ENCODE measurements at places on chromosomes 5 and 9.

GRCh38 chr9:118129541-118129940 lies 425.3 kb downstream of the TLR4 start:
- H3K27me3 ChIP-seq, result no peaks in the 10 kb centered on the region
- no peaks in the 10 kb centered on the region for H3K4me1 ChIP-seq
- no peak for DNase-seq
- no peak overlapping the region for H3K27ac ChIP-seq
- no peak overlapping the region for H3K4me3 ChIP-seq

- no peak overlapping the region for H3K4me3 ChIP-seq
- H3K27me3 ChIP-seq, result no peaks in the 10 kb centered on the region
- H3K36me3 ChIP-seq, result no peaks in the 10 kb centered on the region
- DNase-seq, result no peak
- H3K4me1 ChIP-seq, result no peaks in the 10 kb centered on the region
Observed at GRCh38 chr9:125963932-125964331, 216.8 kb downstream of the PBX3 start.

- no peaks in the 10 kb centered on the region for H3K36me3 ChIP-seq
- H3K4me3 ChIP-seq, result no peak overlapping the region
- peak overlapping the region; percentile 9 for H3K27ac ChIP-seq
- DNase-seq, result peak; percentile 11
- H3K4me1 ChIP-seq, result no peaks in the 10 kb centered on the region
Observed at GRCh38 chr5:176736931-176737745, 73.2 kb upstream of the UNC5A start.

DNA sequence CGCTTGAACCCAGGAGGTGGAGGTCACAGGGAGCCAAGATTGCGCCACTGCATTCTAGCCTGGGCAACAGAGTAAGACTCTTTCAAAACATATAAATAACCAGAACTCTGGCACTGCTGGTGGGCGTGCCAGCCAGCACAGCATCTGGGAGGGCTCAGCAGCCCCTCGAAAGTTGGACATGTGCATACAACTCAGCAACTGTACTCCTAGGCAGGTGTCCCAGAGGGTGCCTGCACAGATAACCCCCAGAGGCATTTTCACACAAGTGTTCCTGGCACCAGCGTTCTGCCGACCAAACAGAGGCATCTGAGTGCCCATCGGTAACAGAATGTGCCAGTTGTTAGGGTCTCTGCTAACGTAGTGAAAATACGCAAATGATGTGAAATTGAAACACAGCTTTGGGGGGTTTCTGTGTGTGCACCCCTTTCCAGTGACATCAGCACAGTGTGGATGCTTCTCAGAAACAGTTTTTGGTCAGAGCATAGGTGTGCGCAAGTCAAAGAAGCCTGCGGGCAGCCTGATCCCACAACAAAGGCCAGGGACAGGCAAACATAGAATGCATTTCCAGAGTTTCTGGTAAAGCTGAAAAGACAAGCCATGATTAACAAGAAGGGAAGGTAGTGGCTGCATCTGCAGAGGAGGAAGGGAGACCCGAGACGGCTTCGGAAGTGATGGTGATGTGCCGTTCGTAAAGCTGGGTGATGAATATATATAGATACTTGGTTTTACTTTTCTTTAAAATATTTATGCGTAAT lies 190.2 kb downstream of the CACNA1B start:
- H3K27me3 ChIP-seq, result no peaks in the 10 kb centered on the region
- H3K4me1 ChIP-seq, result no peaks in the 10 kb centered on the region
- no peak overlapping the region for H3K27ac ChIP-seq
- no peaks in the 10 kb centered on the region for H3K36me3 ChIP-seq
- no peak overlapping the region for H3K4me3 ChIP-seq

GRCh38 chr9:20906326-20906725 lies 125.1 kb downstream of the HACD4 start:
- DNase-seq, result no peak
- no peaks in the 10 kb centered on the region for H3K27me3 ChIP-seq
- no peaks in the 10 kb centered on the region for H3K36me3 ChIP-seq
- H3K4me1 ChIP-seq, result no peaks in the 10 kb centered on the region
- no peak overlapping the region for H3K4me3 ChIP-seq

- H3K27ac ChIP-seq, result peak overlapping the region; percentile 74
- no peak overlapping the region for H3K4me3 ChIP-seq
- DNase-seq, result peak; percentile 67
- H3K27me3 ChIP-seq, result no peaks in the 10 kb centered on the region
Observed at GRCh38 chr5:157748760-157749461, 5.4 kb downstream of the LSM11 start.

GRCh38 chr9:135098400-135099105 lies 11.1 kb downstream of the OLFM1 start:
- H3K4me3 ChIP-seq, result no peak overlapping the region
- H3K4me1 ChIP-seq, result no peaks in the 10 kb centered on the region
- DNase-seq, result no peak
- no peak overlapping the region for H3K27ac ChIP-seq
- H3K36me3 ChIP-seq, result no peaks in the 10 kb centered on the region

- no peaks in the 10 kb centered on the region for H3K27me3 ChIP-seq
- no peak overlapping the region for H3K4me3 ChIP-seq
- H3K36me3 ChIP-seq, result no peaks in the 10 kb centered on the region
- no peak overlapping the region for H3K27ac ChIP-seq
- DNase-seq, result no peak
Observed at GRCh38 chr9:74120470-74120869, 376.7 kb upstream of the RORB start.

GRCh38 chr9:36642817-36643216 lies 70.1 kb downstream of the MELK start:
- DNase-seq, result no peak
- H3K27ac ChIP-seq, result no peak overlapping the region
- no peak overlapping the region for H3K4me3 ChIP-seq
- no peaks in the 10 kb centered on the region for H3K4me1 ChIP-seq
- no peaks in the 10 kb centered on the region for H3K27me3 ChIP-seq
- H3K36me3 ChIP-seq, result no peaks in the 10 kb centered on the region

- H3K4me3 ChIP-seq, result no peak overlapping the region
- no peak overlapping the region for H3K27ac ChIP-seq
- no peaks in the 10 kb centered on the region for H3K36me3 ChIP-seq
- DNase-seq, result no peak
- no peaks in the 10 kb centered on the region for H3K27me3 ChIP-seq
- H3K4me1 ChIP-seq, result no peaks in the 10 kb centered on the region
Observed at GRCh38 chr5:18216729-18217128, 582.5 kb downstream of the TAF11L14 start.

DNA sequence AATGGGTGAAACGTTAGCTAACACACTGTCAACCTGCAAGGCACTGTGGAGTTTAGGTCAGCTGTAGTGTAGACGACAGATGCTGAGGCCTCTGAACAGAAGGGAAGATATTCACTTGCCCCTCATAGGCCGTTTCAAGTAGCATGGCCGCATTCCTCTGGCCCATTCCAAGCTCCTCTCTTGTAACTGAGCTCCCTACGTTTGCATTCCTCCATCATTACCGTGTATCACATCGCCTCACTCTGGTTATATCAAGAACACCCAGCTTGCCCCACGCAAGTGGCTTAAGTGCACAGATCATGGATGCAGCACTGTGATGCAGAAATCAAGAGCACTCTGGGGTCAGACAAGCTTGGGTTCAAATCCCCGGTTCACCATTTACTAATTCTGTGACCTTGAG lies 43.3 kb downstream of the PRELID2 start:
- no peak overlapping the region for H3K4me3 ChIP-seq
- no peak for DNase-seq
- no peak overlapping the region for H3K27ac ChIP-seq
- H3K36me3 ChIP-seq, result no peaks in the 10 kb centered on the region
- H3K4me1 ChIP-seq, result no peaks in the 10 kb centered on the region

GRCh38 chr5:144237851-144238250 lies 67.2 kb downstream of the KCTD16 start:
- H3K4me3 ChIP-seq, result no peak overlapping the region
- DNase-seq, result no peak
- no peaks in the 10 kb centered on the region for H3K27me3 ChIP-seq
- H3K4me1 ChIP-seq, result no peaks in the 10 kb centered on the region

DNA sequence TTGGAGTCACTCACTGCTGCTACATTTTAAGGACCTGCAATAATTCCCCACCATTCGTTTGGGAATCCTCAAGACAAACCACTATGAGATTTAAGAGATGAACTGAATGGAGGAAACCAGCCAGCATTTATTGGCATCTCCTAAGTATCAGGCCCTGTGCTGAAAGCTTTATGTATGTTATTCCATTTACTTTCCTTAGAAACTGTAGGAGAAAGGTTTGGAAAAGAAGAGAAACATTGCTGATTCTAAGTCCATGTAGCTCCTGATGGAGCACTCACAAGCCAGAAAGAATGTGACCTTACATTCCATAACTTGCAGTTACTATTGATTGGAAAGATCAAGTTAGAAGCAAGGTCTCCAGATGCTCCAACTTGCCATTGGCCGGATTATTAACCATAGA lies 267.4 kb downstream of the GAS1 start:
- H3K4me1 ChIP-seq, result peaks cover 7% of the 10 kb centered on the region
- no peaks in the 10 kb centered on the region for H3K36me3 ChIP-seq
- no peak for DNase-seq

- H3K27me3 ChIP-seq, result no peaks in the 10 kb centered on the region
- H3K4me1 ChIP-seq, result peaks cover 5% of the 10 kb centered on the region
- H3K27ac ChIP-seq, result peak overlapping the region; percentile 10
- no peak for DNase-seq
- no peak overlapping the region for H3K4me3 ChIP-seq
- no peaks in the 10 kb centered on the region for H3K36me3 ChIP-seq
Observed at GRCh38 chr9:121612511-121612998, 38.9 kb upstream of the DAB2IP start.

- peaks cover 14% of the 10 kb centered on the region for H3K4me1 ChIP-seq
- H3K4me3 ChIP-seq, result no peak overlapping the region
- no peaks in the 10 kb centered on the region for H3K36me3 ChIP-seq
- no peaks in the 10 kb centered on the region for H3K27me3 ChIP-seq
Observed at GRCh38 chr9:133129001-133129795, 8.2 kb upstream of the RALGDS start.

- H3K27me3 ChIP-seq, result no peaks in the 10 kb centered on the region
- H3K27ac ChIP-seq, result no peak overlapping the region
- no peaks in the 10 kb centered on the region for H3K4me1 ChIP-seq
- no peak overlapping the region for H3K4me3 ChIP-seq
Observed at GRCh38 chr5:95993776-95994175, 32.1 kb upstream of the ELL2 start.

- H3K27me3 ChIP-seq, result no peaks in the 10 kb centered on the region
- DNase-seq, result no peak
- H3K4me3 ChIP-seq, result no peak overlapping the region
- H3K4me1 ChIP-seq, result no peaks in the 10 kb centered on the region
- H3K27ac ChIP-seq, result peak overlapping the region; percentile 40
- no peaks in the 10 kb centered on the region for H3K36me3 ChIP-seq
Observed at GRCh38 chr5:112684737-112685136, 52.9 kb upstream of the APC start.

DNA sequence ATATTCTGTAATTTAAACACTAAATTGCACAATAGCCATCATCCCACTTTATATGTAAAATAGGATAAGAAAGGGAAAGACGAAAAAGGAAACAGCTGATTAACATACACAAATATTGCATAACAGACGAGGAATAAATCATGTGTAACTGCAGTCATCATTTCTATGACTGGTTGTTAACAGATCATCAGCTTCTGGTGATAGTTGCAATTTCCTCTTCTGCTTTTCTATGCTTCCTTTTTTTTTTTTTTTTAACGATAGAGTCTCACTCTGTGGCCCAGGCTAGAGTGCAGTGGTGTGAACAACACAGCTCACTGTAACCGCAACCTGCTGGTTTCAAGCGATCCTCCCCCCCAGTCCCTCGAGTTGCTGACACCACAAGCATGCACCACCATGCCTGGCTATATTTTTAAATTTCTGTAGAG lies 22.5 kb upstream of the JAKMIP2 start:
- H3K4me1 ChIP-seq, result no peaks in the 10 kb centered on the region
- no peak overlapping the region for H3K4me3 ChIP-seq
- H3K27me3 ChIP-seq, result no peaks in the 10 kb centered on the region
- H3K36me3 ChIP-seq, result no peaks in the 10 kb centered on the region

Measured in uterus (tissue), 4 donors.